Fibroblast of skin of back (primary cell): ENCODE measurements at places on chromosomes 16 and 17.

DNA sequence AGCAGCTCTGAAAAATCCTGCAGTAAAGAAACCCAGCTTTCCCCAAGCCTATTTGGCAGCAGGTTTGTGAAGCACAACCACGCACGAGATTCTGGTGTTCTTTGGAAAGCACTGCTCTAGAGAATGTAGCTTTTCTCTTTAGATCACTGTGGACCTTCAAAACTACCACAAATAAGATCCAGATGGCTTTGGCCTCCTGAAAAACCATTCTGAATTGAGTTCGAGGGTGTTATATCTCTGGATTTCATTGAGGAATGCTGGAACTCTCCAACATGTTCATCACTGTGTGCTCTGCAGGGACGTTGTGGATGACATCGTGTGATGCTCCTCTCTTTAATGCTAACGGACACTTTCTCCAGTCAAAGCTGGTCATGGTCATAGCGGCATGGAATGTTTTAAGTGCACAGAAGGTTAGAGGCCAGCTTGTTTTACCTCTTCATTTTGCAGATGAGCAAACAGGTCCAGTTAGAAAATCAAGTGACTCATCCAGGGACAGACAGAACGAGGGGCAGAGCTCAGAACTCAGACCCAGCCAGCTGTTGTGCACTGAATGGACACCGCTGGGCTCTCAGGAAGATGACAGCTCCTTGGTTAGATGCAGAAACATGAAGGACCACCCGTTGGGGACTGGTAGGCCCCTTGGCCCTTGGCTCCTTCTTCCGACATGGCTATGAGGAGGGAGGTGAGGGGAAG, 37.2 kb downstream of the CCDC42 start:
- no peak for DNase-seq

DNA sequence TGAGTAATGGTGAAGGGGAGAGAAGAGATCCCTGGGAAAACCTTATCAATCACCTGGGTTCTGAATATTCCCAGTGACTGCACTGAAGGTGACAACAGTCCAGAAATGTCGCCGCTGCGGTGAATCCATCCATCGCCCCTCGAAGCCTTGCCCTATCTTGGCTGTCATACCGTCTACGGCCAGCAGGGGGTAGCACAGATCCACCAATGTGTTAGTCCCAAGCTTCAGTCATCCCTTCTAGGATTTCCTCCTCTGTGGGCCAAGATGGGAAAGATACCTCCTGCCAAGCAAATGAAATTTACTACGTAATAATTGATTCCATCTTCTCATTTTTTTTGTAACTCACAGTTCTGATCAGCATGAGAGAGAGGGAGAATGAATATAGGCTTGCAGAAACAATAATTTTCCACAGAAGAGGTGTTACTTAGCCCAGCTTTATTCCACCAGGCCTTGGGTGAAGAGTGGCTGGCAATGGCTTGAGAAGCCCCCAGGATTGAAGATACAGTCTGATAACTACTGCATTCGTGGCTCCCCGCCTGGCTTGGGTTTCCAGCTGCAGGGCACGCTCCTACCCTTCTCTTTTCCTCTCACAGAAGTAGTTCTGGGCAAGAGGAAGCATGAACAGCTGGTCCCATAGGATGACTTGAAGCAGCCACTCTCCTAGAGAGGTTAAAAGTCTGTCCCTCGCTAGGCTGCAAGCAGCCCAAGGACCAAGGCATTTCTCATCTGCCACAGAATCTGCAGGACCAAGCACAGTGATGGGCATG, 2.6 kb upstream of the FMNL1 start:
- peak; percentile 76 for DNase-seq

DNA sequence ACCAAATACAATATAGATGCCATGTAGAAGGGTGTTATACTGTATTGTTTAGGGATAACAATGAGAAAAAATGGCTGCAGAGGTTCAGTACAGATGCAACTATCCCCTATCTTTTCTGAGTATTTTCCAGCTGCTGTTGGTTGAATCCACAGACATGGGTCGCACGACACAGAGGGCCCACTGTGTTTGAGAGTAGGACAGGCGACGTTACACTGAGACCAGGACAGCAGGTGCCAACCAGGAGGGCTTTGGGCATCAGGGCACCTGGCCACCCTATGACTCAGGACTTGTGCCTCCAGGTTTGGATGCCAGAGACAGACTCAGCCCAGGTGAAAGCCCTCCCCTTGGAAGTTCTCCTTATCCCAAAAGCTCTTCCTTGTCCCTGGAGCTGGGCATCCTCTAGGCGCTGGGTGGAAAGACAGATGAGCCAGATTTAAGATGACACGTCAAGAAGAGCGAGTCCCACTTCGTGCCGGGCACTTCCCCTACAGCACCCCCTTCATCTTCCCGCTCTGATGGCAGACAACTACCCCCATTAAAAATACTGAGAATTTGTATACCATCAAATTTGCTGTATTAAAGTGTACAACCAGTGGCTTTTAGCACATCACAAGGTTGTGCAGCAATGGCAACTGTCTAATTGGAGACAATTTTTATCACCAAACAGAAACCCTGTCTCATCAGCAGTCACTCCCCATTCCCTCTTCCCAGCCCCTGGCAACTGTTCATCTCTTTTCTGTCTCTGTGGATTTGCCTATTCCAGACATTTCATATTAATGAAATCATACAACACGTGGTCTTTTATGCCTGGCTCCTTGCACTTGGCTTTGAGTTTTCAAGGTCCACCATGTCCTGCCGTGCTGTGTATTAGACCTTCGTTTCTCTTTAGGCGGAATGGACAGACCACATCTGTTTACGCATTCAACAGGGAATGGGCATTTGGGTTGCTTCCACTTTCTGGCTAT, 30.6 kb downstream of the TNFRSF13B start:
- DNase-seq, result peak; percentile 52

GRCh38 chr17:53148058-53148457, 674.7 kb upstream of the KIF2B start:
- DNase-seq, result no peak

GRCh38 chr17:76198702-76199101, 41.6 kb downstream of the RNF157 start:
- DNase-seq, result no peak

- DNase-seq, result no peak
Measured at GRCh38 chr16:27579087-27579980, 29.4 kb downstream of the KATNIP start.

DNA sequence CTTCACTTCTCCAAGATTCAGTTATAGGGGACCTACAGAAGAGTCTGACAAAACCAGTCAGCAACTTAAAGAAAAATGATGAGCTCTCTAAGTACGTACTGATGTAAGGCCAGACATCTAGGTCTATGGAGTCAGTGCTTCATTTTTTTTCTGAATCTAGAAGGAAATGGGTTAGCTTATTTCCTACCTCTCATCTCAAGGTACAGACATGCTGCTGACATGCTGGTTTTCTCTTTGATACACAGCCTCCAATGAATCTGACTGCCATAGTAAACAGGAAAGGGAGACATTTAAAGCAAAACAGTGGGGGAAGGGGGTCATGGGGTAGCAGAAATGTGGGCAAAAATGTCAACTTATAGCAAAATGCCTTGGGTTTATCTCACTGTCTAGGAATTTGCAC, 16.4 kb downstream of the CDR2 start:
- DNase-seq, result peak; percentile 37

DNA sequence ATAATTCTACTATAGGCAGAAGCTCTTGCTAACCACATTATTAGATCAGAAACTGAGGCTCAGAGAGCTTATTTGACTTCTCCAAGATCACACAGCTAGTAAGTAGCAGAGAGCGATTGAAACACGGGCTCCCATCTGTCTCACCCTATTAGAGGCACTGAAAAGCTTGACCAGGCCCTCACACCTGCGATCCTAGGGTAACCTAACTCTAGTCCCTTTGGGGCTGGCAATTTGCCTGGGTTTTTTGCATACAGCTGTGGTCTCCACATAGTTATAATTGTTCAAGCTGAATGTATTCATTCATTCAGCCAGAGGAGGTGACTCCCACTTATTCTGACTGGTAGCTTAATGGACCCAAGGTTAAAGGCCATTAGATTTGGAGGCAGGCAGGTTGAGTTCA, 121.2 kb downstream of the ANKFN1 start:
- DNase-seq, result no peak

DNA sequence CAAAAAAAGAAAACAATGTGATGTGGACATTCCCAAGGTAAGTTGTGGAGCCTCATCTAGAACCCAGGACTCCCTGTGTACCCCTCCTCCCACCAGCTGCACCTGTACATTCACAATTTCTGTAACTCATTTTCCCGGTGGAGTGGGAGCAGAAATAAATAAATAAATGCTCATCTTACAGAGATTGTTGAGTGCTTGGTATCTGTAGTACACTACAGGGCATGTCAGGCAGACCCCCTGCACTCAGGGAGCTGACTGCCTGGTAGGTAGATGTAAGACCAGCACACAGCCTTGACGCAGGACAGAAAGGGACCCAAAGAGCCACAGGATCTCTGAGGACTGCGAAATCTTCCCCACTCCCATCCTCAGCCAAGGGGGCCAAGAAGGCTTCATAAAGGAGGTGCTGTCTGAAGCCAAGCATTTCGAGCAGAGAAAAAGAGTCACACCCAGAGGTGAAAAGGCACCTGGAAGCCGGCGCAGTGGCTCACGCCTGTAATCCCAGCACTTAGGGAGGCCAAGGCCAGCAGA, 6.5 kb downstream of the EIF1 start:
- no peak for DNase-seq

GRCh38 chr17:70810609-70811008, 641.3 kb downstream of the KCNJ2 start:
- peak; percentile 3 for DNase-seq
